ENCODE measurements at places on chromosomes 2 and 18. TPM values are rescaled to one million over a fixed set of nuclear protein-coding genes. Genes with fewer than 3 reads are reported as not detected.

GRCh38 chr2:226136739-226137138 lies 662.9 kb downstream of the IRS1 start:
- no peak for DNase-seq

DNA sequence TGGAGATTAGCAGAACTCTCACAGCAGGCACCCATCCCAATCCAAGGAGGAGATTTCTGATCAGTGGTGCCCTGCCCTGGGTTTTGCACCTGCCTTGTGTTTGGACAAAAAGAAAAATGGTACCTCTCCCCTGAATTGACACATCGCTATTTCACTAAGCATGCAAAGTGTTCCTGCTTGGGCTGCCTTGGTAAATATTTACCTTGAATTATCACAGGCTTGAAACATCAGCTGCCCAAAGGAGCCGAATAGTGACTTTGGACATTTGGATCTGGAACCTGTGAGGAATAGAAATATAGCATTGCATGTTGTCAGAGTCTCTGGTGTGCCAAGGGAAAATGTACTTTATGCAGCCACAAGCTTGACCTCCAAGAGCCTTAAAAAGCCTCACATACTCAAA lies 926.4 kb upstream of the FANCL start:
- DNase-seq: no peak

The SH3BP4 gene
- 119 TPM for total RNA-seq

The PDE11A gene
- total RNA-seq: 0.21 TPM

GRCh38 chr18:76957384-76958355 lies 135.3 kb downstream of the ZNF236 start:
- DNase-seq: no peak

The IL36RN gene
- 0.04 TPM for total RNA-seq

The RIF1 gene
- total RNA-seq: 26.6 TPM

The LOXL3 gene
- 4.2 TPM for total RNA-seq

The ZSWIM2 gene
- total RNA-seq: not detected

DNA sequence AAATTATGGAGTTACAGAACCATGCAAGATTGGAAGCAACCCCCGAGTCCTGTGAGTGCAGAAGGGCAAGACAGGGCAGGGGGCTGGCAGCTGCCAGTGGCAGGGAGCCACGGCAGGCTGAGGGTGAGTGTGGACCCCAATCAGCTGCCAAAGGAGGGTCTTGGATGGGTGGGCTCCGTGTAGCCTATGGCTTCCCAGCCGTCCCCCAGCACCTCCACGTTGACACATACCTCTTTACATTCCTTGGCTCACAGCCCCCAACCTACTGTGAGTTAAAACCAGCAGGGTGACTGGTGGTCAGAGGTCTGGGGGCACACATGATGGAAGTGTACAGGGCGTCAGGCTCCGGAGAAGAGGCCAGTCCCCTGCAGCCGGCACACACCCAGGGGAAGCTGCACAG lies 60.9 kb upstream of the SALL3 start:
- no peak for DNase-seq

DNA sequence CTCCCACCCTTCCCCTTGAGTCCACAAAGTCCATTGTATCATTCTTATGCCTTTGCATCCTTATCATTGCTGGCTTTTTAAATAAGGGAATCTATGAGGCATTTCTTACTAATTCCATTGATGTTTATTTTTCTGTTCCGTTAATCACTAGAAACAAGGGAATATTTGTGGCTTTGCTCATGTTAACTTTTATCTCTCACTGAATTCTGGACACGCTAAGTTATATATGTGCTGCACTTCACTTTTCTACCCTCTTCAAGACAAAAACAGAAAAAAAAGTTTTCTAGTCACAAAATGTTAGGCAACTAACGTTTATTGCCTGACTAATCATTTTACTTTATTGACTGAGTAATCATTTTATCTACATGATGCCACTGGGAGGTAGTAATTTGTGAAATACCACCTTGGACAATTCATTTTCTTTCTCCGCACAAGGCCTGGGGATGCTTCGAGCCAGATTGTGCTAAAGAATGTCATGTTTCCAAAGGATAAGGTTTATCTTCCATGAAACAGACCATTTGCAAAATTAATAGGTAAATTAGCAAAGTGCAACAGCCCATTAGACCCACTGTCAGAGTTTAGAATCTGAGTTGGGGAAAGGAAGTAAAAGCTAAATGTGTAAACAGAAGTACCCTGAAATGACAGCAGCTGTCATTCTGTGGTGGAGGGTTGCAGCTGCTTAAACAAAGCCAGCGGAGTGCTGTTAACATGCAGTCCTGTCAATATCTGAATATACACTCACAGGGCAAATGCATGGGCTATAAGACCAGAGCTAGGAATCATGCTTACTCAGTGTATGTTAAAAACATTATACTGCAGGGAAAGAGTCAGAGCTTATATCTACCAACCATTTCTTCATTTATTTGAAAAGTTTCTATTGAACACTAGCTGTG lies 658.7 kb downstream of the CNTNAP5 start:
- no peak for DNase-seq

- no peak for DNase-seq
Measured at GRCh38 chr2:46177461-46178089, 119.6 kb upstream of the EPAS1 start.

GRCh38 chr2:170215021-170215420 lies 37.1 kb downstream of the MYO3B start:
- no peak for DNase-seq

GRCh38 chr2:40332191-40332826 lies 119.6 kb downstream of the SLC8A1 start:
- DNase-seq: peak; percentile 45

DNA sequence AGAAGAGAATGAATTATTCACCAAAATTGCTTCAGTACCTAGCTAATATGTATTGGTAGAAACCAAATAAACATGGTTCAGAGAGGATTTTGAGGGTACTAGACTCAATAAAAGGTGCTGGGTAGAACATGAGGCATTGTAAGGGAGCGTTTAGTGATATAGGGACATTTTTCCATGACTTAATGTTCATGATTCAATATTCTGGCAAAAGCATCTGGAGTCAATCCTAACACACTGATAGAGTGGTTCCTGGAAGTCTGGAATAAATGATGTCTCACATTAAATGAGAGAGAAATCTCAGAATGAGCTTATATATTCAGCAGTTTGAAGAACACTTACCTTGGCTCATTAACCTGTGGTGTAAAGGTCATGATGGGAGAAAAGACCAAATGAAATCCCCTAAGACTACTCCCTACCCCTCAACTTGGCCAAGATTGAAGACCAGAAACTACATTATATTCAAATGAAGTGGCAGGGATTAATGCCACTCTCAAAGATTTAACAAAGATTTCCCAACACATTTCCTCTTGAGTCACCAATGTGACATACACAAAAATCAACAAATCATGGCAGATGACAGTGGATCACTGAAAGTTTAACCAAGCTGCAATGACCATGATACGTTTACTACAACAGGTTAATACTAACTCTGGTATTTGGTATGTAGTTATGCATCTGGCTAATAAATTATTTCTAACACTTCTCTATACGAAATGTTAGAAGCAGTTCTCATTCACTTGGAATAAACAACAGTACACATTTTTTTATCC lies 309.5 kb downstream of the SATB2 start:
- no peak for DNase-seq

DNA sequence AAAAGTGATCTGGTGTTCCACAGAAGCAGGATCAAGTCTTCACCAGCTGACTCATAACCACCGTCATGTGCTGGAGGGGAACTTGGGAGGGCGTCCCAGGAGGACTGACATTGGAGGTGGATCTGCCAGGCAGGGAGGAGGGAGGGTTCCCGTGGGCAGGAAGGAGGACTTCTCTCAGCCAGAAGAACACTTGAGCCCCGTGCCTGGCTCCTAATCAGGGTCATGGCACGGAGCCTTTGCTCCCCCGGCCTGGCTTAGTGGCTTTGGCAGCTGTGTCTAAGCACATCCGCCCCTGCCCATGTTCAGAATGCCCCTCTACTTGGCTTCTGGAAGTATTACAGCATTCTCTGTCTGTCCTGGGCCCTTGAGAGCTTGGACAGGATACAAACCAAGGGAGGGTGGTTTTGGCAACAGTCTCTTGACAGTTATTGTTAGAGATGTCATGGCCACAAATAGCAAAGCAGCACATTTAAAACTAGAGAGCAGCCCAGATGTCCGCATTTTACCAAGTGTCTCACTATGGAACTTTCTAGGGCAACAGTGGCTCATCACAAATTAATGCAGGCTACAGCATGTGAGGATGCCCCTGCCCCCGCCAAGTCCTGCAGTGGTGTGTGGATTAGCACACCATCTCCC lies 11.5 kb downstream of the PPP1R7 start:
- no peak for DNase-seq

The PSMA8 gene
- total RNA-seq: not detected

DNA sequence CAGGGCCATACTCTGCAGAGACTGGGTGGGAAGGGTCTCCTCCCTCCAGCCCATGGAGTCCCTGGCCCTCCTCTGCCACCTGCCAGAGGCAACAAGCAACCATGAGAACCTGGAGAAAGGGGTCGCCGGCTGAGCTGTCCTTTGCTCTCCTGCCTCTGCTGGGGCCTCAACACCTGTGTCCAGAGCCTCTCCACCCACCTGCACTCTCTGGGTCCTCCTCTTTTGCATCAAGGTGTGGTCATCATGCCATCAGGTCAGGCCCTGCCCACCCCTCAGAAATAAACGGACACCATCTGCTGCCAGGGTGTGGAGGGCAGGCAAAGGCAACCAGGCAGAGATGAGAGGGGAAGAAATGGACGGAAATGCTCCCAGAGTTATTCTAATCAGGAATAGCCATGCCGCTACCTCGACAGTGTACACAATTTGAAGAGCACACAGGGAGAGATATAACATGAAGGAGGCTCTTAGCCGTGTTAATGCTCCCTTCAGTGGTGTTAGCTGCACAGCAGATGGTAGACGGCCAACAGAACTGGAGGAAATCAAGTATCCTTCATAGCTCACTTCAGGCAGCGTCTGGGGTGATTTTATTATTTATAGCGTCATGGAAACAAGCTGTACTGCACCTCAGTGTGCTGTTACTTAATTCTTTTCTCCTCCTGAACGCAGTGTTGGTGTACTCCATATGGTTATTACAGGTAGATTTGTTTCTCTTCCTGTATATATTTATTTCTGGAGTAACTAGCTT lies 247.9 kb downstream of the TSN start:
- no peak for DNase-seq

The PLA2R1 gene
- 3.6 TPM for total RNA-seq

GRCh38 chr2:187959821-187960220 lies 331.9 kb upstream of the GULP1 start:
- DNase-seq: peak; percentile 64

DNA sequence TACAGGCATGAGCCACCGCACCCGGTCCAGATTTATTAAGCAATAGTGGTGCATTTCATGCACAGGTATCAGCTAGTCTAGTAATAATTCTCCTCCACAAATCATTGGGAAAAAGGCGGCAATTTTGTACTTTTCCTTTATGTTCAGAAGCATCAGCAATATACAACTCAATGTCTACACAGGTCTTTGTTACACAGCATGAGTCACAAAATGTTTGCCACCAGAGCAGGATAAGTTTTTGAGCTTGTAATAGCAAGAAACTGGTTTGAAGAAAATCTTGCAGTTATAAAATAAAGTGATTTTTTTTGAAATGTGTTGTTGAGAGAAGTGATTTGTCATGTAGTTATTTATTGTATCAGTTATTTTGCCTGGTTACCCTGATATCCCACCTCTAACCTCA lies 4.8 kb upstream of the ITPRIPL1 start:
- DNase-seq: no peak

- no peak for DNase-seq
Measured at GRCh38 chr2:134582547-134582899, 136.3 kb downstream of the TMEM163 start.

DNA sequence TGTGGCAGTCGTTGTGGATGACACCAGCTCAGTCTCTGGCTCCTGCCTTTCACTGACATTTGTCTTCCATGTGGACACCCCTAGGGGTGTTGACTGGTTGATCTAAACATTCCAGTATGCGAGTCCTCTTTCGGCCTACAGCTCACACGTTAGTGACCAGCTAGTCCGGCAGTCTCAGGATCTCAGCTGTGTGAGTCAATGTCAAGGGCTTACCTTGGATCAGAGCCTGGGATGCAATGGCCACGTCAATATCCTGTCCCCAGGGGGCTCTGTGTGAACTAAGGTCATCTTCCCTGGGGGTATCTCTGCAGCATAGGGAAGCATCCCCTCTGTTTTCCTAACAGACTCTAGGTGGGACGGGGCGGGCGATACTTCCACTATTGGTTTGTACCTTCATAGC lies 35.1 kb upstream of the YWHAQ start:
- DNase-seq: no peak

GRCh38 chr2:238161291-238162051 lies 2.7 kb downstream of the ERFE start:
- DNase-seq: no peak

- no peak for DNase-seq
Measured at GRCh38 chr18:5122272-5122671, 74.8 kb downstream of the AKAIN1 start.

The ANO7 gene
- 1.9 TPM for total RNA-seq

GRCh38 chr18:22428672-22429071 lies 11.0 kb upstream of the CTAGE1 start:
- no peak for DNase-seq

DNA sequence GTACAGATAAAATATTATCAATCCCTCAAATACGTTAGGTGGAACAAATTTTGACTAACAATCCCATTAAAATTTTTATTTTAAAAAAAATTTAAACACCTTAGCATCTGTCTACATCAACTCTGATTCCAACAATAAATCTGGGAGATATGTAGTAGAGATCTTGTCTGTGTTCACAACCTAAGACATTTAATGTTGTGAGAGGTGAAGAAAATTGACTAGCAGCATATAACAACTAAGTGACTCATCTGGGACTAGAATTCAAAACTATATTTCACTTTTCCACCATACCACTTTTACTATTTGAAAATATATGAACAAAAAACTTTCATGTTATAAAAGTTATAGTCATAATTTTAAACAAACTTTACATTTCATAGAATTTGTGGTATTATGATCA lies 97.9 kb downstream of the ATAD2B start:
- no peak for DNase-seq

GRCh38 chr18:21484851-21485636 lies 115.5 kb downstream of the ESCO1 start:
- DNase-seq: no peak

GRCh38 chr2:64400105-64400728 lies 53.7 kb upstream of the LGALSL start:
- DNase-seq: no peak

GRCh38 chr2:189592353-189592984 lies 11.9 kb upstream of the SLC40A1 start:
- no peak for DNase-seq

GRCh38 chr2:229073935-229074334 lies 197.2 kb downstream of the PID1 start:
- no peak for DNase-seq

DNA sequence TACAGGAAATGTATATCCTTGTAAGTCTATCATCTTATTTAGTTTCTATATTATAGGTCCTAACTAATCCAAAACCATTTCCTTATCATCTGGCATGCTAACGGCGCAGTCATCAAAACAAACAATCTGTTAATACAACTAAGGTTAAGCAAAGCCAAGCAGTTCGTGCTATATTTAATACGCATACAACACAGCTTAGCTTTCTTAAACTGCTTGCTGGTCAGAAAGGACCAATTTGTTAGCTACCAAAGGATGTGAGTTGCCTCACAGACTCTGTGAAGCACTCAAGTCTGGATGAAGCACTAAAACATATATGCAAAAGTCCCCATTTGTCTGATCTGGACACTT lies 67.0 kb downstream of the ZEB2 start:
- no peak for DNase-seq

The SCN2A gene
- 0.14 TPM for total RNA-seq

Measured in kidney epithelial cell (primary cell).